ENCODE measurements at places on chromosomes 12 and 14.

DNA sequence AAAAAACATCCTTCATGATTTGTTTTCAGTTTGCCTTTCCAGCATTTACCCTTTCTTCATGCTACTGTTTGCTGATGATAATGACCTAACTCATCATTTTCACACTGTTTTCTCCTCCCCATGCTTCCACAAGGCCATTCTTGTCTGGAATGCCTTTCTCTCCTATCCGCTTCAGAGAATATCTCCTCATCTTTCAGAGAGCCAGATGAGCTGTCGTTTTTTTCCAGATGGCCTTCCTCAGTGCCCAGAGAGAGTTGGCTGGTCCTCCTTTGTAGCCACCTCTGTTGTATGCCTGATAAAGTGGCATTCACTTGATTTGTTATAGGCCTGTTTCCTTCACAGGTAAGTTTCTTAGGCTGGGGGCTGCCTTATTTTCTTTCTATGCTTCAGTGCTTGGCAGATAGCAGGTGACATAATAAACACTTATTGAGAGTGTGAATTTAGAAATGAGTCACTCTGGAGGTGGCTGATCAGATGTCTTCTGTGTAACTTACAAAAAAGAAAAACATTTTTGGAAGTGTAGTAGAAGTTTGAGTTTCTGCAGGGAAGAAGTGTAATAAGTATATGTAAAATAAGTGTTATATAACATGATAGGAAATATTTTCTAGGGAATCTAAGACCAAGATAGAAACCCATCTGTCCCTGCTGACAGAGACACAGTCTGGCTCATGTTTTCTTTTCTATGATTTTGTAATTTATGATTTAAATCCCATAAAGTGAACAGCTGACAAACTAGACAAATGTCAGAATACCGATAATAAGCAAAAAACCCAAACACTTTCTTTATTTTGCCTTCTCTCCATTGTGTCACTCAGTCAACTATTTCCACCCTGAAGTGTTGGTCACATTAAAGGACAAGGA, 174.5 kb downstream of the DACT1 start:
- DNase-seq: no peak

DNA sequence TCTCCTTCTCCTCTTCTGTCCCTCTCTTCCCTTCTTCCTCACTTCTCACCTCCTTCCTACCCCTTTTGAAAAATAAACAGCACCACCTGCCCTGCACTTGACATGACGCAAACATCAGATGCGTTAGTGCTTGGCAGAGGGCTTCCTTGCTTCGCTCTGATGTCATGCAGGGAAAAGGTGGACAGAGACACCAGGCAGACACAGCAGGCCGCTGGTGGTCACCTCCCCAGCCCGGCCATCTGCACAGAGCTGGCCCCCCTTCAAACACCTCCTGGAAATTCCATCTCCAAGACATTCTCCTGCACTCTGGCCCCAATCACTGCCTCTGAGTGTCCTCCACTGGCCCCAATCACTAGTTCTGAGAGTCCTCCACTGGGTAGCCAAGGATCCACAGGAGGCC, 353.6 kb downstream of the MED13L start:
- DNase-seq: no peak

DNA sequence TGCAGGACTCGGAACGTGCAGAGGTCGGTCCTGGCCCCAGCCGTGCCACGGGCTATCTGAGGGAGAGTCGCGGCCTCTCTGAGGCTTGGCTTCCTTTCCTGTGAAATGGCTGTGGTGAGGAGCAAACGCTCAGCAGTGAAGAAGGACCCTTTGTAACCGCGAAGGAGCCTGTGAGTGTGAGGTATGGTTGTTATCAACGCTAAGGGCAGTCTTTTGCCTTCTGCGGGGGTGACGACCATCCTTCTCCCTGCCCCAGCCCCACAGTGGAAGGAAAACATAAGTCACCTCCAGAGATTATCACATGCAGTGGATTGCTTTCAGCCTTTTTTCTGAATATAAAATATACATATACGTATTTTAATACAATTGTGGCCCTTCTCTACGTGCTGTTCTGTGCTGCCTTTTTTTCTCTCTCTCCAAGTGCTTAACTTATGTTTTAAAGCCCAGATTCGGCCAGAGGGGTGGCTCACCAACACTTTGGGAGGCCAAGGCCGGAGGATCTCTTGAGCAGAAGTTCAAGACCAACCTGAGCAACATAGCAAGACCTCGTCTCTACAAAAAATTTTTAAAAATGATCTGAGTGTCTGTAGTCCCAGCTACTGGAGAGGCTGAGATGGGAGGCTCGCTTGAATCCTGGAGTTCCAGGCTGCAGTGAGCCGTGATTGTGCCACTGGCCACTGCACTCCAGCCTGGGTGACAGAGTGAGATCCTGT, 17.4 kb downstream of the TAMALIN start:
- no peak for DNase-seq

- DNase-seq: no peak
Measured at GRCh38 chr14:101859958-101860357, 98.4 kb downstream of the PPP2R5C start.

DNA sequence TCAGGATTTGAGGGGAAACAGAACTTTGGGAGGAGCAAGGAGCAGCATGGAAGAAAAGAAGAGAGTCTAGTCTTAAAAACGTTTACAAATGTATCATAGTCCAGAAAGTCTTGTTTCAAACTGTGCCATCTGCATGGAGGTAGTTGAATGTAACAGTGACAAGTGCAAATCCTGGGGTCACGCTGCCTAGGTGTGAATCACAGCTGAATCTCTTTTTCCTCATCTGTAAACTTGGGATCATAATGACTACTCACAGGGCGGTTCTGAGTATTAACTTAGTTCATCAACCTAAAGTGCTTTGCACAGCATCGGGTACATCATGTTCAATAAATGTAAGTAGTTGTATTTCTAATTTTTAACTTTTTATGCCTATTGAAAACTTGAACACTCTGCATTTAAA, 208.5 kb downstream of the CHST11 start:
- no peak for DNase-seq

- DNase-seq: no peak
Measured at GRCh38 chr12:85060916-85061315, 24.8 kb downstream of the LRRIQ1 start.

DNA sequence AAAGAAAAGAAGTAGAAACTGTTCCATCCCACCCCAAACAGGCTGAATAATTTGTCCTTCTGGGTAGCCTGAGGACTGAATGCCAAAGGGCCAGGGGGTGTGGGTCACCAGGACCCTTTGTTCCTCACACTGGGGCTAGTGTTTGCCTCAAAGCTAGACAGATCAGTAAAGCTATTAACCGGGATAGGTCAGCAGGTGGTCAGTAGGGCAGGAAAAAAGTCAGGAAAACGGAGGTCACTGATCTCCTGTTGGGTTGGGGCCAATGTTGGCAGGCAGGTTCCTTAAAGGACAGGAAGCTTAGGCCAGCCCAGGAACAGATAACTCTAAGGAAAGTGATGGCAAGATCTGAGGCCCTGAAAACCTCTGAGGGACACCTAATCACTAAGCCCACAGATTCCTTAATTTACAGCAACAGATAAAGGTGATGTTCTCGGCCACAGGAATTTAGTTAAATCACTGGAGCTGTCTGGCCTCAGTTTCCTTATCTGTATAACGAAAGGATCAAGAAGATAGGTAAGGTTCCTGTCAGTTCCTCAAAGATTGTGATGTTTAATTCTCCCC, 22.7 kb upstream of the TMPO start:
- DNase-seq: no peak

Data from SJCRH30 (cell line).